ENCODE measurements at places on chromosomes 1 and 21.

DNA sequence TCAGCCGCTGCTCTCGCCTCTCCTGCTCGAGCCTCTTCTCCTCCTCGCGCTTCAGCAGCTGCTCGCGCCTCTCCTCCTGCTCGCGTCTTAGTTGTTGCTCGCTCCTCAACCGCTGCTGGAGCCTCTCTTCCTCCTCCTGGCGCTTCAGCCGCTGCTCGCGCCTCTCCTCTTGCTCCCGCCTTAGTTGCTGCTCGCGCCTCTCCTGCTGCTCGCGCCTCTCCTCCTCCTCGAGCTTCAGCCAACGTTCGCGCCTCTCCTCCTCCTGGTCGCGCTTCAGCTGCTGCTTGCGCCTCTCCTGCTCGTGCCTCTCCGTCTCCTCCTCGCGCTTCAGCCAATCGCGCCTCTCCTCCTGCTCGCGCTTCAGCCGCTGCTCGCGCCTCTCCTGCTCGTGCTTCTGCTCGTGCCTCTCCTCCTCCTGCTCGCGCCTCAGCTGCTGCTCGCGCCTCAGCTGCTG is 3.7 kb downstream of the TCHH start:
- no peak for DNase-seq

- no peak for DNase-seq
These were observed 360.3 kb downstream of the TGFB2 start for GRCh38 chr1:218705391-218705790.

GRCh38 chr1:168285971-168286927 is 5.6 kb downstream of the TBX19 start:
- DNase-seq: no peak

GRCh38 chr1:65002156-65002507 is 35.8 kb upstream of the JAK1 start:
- no peak for DNase-seq

GRCh38 chr1:236916131-236916800 is 88.0 kb downstream of the MT1HL1 start:
- no peak for DNase-seq
